Head of caudate nucleus (tissue), 42 donors: ENCODE measurements at places on chromosomes 5 and 9.

- no peak for DNase-seq
These were observed 1045.6 kb upstream of the WWC1 start for GRCh38 chr5:167245868-167246267.

DNA sequence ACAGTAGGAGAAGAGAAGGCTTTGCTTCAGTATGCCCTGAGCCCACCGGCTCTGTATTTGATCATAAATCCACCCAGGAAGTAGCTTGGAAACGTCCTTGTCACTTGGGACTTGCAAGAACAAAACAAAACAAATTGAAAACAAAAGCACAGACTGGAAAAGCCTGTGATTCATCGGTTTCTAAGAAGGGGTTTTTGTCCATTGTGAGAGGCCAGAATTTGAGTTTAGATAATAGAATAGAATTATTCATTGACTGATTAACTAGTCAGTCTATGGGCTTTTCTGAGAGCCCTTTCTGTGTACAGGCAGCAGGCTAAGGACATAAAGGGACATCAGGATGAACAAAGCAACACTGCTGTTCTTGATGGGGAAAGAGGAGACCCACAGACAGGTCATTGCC lies 424.8 kb downstream of the IRX1 start:
- no peak for DNase-seq

DNA sequence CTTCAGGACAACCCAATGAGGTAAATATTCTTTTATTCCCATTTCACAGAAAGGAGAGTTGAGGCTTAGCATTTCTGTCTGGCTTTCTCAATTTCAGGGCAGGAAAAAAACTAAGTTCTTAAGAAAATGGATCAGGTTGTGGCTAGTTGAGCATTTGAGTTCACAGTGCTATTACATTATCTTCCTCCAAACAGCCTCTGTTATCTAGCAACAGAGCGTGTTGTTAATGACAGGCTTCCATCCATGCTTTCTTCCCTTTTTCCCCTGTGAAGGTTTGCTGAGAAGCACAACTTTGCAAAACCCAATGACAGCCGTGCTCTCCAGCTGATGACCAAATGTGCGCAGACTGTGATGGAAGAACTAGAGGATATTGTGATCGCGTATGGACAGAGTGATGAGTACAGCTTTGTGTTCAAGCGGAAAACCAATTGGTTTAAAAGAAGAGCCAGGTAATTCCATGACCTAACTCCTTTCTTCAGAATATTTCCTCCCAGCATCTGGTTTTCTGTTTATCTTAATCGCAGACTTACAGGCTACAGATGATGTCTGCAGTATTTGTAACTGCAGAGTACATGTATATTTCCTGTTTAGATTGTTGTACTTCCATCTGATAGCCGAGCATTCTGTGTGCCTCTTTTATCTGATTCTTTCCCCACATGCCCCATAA lies 1.5 kb downstream of the THG1L start:
- DNase-seq = no peak

DNA sequence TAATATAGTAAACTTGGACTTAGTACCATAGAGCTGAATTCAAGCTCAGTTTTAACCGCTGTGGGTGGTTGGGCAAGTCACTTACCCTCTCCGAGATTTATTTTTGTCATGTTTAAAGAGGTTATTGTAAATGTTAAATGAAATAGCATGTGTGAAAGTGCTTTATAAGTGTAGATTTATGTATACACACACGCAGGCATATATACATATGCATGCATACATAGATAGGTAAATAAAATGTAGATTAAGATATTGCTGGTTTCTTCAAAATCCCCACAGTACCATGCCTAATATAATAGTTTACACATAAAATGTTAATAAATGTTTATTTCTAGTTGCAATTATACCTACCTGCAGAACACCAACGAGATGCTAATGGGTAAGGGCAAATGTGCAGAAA lies 164.5 kb upstream of the EGFLAM start:
- no peak for DNase-seq

GRCh38 chr9:12463641-12464040 lies 229.5 kb upstream of the TYRP1 start:
- no peak for DNase-seq

DNA sequence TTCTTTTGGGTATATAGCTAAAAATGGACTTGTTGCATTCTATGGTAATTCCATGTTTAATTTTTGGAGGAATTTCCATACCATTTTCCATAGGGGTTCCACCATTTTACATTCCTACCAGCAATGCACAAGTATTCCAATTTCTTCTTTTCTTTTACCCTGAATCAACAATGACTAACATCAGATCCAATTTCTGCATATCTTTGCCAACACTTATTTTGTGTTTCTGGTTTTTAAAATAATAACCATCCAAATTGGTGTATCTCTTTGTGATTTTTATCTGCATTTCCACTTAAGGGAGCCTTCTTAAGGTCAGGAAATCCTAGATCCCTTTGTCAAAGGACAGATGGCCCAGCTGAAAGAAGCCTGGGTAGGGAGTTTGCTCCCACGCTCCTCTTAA lies 29.5 kb upstream of the SMU1 start:
- DNase-seq = no peak

GRCh38 chr9:106321394-106322180 lies 541.4 kb upstream of the ZNF462 start:
- no peak for DNase-seq

DNA sequence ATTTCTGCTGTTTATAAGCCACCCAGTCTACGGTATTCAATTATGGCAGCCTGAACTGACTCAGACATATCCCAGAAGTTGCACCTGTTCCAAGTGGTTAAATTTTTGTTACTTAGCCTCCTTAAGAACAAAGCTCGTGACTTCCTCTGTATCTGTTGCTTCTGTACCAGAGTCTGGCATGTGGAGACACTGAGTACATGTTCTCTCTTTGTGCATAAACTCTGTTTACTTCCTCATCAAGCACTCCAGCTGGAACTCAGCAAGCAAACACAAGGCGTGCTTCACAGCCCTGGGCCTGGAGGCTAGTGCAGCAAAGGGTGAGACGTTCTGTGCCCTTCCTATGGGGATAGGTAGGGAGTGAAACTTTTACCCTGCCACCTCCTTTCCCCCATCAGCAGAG lies 19.0 kb downstream of the C9orf152 start:
- no peak for DNase-seq

DNA sequence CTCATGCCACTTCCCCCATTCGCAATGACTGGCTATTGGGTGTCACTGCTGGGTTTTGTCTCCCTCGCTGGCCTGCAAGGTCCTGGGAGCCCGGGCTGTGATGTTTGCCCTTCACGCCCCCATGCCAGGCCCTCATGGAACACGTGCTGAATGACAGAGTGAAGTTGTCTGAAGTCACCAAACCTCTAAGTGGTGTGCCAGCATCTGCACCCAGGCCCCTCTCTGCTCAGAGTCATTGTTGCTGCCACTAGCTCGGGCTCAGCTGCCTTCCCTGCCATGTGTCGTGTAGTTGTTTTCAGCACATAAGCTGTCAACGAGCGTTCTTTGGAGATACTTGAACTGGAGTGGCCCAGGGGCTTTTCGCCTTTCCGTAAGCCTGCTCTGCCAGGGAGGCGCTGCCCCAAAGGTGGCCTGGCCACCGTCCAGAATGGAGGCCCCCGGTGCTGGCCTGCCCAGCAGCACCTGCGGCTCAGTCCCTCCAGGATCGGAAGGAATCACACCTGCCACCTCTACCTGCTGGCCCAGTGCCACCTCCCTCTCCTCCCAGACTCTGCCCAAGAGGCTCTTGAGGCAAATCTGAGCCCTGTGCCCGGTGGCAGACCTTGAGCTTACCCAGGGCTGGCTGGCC lies 250.1 kb downstream of the PBX3 start:
- no peak for DNase-seq

DNA sequence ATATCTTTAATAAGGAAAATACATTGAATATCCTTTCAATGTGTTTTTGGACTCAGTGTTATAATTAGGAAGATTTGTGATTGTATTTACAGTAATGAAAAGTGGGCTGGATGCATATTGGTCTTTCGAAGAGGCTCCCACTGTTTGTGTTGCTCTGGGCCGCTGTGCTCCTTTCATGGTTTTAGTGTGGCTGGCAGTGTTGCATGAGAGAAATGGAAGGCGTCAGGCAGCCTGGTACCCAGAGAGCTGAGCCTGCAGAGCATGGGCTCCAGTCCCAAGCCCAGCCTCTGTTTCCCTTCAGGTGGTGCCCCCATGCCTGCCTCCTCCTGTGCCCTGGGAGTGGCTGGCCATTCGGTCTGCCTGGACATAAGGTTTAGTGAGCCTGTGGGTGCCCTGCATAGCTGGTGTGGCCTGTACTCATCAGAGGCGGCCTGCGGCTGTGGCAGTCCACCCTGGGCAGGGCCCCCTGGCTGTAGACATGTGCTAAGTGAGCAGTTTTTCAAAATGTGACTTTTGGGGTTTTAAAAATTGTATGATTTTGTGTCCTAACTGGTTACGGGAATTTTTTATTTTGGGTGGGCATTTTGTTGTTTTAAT lies 27.4 kb upstream of the FAM120AOS start:
- no peak for DNase-seq
